ENCODE measurements at places on chromosomes 7 and 10.

- no peak for DNase-seq
Measured at GRCh38 chr10:124622866-124623536, 121.2 kb downstream of the FAM53B start.

DNA sequence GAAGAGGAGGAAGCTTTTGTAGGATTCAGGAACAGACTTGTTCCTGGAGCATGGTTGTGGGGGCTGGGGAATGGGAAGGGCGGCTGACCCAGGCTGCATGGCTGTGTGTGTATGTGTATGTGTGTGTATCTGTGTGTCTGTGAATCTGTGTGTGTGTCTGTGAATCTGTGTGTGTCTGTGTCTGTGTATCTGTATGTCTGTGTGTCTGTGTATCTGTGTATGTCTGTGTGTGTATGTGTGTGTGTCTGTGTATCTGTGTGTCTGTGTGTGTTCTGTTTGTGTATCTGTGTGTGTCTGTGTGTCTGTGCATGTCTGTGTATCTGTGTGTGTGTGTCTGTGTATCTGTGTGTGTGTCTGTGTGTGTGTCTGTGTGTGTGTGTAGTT, 6.6 kb upstream of the STX1A start:
- DNase-seq, result no peak

DNA sequence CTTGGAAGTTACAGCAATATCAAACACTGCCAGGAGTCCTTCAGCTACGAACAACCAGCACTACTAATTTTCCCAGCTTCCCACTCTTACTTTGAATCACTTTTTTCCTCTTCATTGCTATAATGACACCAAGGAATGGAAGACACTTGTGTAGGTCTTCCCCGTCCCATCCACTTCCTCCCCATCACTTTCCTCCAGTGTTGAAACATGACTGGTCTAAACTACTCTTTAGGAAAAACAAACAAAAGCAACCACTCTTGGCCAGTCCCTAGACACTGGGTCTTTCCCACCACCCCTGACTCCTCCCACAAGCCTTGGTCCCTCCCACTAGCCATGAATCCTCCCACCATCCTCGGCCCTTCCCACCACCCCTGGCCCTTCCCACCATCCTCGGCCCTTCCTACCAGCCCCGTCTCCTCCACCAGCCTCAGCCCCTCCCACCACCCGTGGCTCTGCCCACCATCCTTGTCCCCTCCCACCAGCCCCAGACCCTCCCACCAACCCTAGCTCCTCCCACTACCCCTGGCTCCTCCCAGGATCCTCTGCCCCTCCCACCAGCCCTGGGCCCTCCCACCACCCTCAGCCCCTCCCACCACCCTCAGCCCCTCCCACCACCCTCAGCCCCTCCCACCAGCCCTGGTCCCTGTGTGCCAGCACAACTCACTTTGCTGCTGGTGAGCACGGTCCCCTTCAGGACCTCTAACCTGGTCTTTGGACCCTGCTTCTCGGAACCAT, 68.5 kb downstream of the CXCL12 start:
- no peak for DNase-seq

GRCh38 chr7:28939844-28940544, 18.1 kb downstream of the TRIL start:
- no peak for DNase-seq

GRCh38 chr7:100791881-100792666, 35.2 kb downstream of the EPHB4 start:
- DNase-seq, result no peak

- DNase-seq, result no peak
Measured at GRCh38 chr10:121063744-121064143, 212.6 kb downstream of the WDR11 start.

DNA sequence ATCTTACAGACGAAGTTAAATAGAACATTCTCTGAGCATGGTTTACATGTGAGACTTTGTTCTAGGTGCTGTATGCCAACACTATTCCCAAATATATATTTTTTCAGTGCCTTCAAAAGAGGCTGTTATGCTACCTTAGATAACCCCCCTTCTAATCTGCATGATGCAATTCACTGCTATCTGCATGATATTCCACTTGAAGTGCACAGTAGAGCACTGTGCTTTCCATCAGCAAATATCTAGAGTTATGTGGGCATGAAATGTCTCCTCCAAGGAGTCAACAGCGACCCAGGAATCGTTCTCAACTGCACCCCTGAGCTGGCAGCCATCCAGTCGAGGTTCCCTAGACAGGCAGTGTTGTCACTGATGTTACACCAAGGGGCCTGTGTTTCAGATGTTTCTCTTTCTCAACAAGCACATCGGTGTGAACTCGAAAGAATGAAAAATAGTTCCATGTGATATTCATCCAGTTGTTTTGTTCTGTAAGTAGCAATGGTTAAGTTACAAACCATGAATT, 88.3 kb downstream of the PDE1C start:
- DNase-seq, result no peak

GRCh38 chr10:1550616-1551015, 186.7 kb downstream of the ADARB2 start:
- DNase-seq, result no peak

DNA sequence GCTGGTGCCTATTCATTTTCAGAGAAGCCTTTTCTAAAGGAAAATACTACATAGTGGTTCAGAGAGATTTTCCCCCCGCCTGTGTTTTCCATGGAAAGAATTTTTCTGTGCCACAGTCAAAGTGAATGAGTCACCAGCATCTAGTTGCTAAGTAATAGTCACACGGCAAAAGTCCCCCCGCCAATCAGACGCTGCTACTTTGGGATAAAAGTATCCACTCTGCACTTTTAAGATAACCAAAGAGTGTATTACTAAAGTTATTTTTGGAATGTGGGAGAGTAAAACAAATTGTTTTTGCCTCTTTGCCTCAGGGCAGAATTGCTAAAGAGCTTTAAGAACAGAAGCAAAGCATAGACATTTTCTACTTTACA, 23.5 kb downstream of the ABLIM1 start:
- no peak for DNase-seq

DNA sequence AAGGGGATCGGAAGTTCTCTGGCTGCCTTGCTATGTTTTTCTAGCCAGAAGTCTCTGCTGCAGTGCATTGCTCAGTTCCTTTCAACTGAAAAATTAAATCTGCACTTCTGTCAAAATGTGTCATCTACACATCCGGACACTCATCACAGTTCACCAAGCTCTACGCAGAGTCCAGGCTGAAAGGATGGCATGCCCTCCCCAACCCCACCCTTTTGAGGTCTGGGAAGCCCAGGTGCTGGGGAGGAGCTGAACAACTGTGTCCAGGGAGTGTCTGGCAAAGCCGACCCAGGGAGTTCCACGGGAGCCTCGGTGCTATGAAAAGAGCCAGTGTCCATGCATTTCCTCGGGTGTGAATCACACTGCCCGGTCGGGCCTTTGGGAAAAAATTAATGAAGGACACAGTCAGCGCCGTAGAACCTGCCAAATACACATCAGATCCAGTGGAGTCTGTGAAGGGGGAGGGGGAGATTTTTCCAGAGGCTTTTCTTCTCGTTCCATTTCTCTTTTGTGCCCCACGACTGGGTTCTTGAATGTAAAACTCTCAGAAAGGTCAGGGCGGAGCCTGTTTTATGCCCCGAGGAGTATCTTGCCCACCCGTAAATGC, 757 bp upstream of the PALS2 start:
- DNase-seq, result no peak

DNA sequence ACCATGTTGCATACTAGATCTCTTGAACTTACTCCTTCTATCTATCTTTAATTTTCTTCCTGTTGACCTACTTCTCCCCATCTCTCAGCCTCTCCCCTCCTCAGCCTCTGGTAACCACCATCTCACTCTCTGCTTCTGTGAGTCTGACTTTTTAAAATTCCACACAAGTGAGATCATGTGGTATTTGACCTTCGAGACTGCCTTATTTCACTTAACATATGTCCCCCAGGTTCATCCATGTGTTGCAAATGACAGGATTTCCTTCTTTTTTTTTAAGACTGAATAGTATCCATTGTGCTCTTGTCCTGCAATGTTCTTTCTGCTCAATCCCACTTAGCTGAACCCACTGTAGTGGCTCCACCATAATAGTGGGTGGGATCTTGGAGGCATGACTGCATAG, 51.4 kb upstream of the DNAJC1 start:
- no peak for DNase-seq

DNA sequence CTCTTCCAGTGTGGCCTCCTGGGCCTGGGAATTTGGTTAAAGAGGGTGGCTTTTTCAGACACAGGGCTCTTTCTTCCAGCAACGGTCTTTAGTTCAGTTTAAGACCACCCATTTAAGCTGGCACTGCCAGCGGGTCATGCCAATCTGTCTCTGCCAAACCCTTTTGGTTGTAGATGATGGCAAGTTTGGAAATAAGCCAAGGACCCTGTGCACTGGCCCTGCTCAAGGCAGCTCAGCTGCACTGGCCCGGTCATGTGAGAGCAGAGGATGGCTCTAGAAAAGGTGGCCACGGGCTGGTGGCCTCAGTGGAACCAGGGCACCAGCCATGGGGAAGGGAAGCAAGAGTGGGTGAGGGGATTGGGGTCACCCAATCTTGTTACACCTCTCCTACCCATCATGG, 294.1 kb downstream of the GLRX3 start:
- no peak for DNase-seq

- no peak for DNase-seq
Measured at GRCh38 chr7:29326864-29327263, 132.3 kb downstream of the CHN2 start.

DNA sequence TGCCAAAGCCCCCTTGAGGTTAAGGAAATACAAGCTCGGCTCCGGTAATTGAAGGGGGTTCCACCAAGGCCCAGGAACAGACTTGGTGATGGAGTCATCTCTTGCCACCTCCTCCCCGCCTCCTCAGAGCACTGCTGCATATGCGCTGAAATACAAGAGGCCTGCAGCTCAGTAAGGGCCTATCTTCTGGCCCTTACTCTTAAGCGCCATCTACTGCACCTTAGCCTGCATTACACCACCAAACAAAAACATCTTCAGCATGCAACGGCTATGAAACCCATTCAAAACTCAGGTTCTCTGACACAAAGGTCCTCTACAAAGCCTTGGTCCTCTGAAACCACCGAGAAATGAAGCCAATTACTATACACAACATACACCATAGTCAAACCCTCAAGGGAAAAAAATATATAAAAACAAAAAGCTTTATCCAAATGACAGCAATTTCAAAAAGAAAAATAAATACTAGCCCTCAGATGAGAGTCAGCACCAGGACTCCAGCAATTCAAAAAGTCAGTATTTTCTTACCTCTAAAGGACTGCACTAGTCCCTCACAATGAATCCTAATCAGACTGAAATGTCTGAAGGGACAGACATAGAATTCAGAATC, 176.8 kb upstream of the TBX20 start:
- no peak for DNase-seq

- DNase-seq, result no peak
Measured at GRCh38 chr7:105512415-105512814, 9.7 kb downstream of the PUS7 start.

GRCh38 chr10:85067955-85068354, 739.6 kb downstream of the CCSER2 start:
- DNase-seq, result no peak

DNA sequence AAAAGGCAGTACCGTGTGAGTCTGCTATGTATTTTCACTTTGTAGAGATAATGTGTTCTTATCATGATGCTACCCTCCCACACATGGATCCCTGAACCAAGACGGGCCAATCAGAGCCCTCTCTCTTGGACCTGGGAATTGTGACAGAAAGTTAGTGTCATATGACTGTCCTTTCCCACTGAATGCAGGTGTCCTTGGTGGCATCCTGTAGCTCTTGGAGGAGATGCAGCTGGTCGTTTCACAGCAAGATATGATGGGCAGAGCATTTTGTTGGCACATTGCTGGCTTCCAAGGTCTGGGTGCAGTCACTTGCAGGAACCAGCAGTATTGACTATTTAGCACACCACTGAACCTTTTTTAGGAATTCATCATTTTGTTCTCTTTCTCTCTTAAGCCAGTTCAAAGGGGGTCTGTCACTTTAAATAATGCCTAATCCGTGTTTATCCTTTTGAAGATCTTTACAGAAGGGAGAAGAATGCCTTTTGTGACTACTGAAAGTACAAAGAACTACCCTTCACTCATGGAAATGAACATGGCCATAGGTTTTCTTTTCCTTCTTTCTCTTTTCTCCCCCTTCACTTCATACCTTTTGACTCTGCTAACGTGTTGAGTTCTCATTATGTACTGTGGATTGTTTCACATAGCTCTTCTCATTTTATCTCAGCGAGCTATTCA, 125.1 kb downstream of the PLXDC2 start:
- DNase-seq, result no peak

DNA sequence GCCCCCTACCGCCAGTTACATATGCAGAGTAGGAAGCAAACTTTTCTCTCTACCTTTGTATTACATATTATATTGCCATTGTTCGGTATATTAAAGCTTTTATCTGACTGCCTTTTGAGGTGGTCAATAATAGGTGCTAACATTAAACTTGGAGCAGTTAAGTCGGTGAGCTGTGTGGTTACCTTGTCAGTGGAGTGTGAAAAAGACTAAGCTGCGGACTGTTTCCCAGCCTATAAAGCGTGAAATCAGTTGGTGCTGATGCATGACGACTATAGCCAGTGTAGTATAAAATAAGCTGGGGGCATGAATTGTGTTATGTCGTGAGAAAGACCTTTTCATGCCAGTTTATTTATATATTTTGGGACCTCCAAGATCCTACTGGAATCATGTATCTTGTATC, 33.7 kb downstream of the R3HCC1L start:
- no peak for DNase-seq

- no peak for DNase-seq
Measured at GRCh38 chr10:97355571-97355975, 21.0 kb upstream of the FRAT2 start.

DNA sequence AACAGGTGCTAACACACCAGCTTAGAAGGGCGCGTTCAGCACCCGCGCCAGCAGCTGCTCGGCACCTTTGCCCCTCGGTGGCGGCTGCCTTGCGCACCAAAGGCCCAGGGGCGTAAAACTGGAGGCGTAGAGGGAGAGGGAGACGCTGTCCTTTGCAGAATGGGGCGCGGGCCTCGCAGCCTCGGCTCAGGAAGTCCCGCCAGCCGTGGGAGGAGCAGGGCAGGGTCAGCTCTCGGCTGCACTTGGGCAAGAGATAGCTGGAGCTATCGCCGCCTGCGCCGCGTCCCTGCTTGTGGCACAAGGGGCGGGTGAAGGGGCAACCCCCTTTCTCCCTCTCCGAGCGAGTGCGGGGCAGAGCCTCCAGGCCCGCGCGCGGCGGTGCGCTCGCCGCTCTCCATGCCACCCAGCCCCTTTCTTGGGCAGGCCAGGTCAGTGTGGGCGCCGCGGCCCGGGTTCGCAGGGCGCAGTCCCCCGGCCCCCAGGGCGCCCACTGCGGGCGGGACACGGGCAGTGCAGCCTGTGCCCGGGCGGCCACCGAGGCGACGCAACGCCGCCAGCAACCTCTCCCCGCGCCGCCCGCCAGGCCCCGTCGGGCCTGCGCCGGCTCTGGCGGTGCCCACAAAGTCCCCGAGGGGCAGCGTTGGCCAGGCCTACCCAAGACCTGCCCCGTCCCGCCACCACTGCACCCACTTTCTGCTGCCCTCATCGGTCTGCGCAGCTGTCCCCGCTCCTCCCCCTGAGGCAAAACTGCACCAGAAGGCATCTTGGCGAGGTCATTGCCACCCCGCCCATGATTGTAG, 4.1 kb downstream of the NEUROD6 start:
- no peak for DNase-seq

- DNase-seq, result no peak
Measured at GRCh38 chr10:26969145-26969926, 108.6 kb upstream of the ABI1 start.

GRCh38 chr7:132564849-132565248, 11.4 kb downstream of the PLXNA4 start:
- no peak for DNase-seq

GRCh38 chr7:72080865-72081510, 331.1 kb downstream of the CALN1 start:
- DNase-seq, result no peak

- DNase-seq, result no peak
Measured at GRCh38 chr7:71486856-71487628, 355.1 kb downstream of the GALNT17 start.
